NCI-H1048 (cell line): ENCODE measurements at places on chromosomes 6 and 20.
A peak's percentile ranks its signal among the peaks of the same experiment; 100 is the strongest.

DNA sequence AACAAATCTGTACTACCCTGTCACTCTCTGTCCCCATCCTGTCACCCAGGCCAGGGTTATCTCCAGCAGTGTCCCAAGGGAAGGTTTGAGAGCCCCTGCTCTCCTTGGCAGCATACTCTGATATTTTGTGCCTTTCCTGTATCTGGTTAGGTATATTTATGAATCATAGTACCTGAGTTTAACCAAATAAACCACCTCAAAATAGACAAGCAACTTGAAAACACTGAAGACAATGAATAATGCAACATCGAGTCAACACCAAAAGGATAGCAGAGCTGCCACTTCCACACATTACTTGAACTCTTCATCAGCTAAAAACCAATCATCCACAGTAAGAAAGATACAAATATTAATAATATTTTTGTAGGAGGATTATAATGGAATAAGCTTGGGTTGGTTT lies 142.6 kb upstream of the TAB2 start:
- no peak for DNase-seq

GRCh38 chr6:167098825-167099225 lies 24.1 kb upstream of the CCR6 start:
- no peak for DNase-seq

DNA sequence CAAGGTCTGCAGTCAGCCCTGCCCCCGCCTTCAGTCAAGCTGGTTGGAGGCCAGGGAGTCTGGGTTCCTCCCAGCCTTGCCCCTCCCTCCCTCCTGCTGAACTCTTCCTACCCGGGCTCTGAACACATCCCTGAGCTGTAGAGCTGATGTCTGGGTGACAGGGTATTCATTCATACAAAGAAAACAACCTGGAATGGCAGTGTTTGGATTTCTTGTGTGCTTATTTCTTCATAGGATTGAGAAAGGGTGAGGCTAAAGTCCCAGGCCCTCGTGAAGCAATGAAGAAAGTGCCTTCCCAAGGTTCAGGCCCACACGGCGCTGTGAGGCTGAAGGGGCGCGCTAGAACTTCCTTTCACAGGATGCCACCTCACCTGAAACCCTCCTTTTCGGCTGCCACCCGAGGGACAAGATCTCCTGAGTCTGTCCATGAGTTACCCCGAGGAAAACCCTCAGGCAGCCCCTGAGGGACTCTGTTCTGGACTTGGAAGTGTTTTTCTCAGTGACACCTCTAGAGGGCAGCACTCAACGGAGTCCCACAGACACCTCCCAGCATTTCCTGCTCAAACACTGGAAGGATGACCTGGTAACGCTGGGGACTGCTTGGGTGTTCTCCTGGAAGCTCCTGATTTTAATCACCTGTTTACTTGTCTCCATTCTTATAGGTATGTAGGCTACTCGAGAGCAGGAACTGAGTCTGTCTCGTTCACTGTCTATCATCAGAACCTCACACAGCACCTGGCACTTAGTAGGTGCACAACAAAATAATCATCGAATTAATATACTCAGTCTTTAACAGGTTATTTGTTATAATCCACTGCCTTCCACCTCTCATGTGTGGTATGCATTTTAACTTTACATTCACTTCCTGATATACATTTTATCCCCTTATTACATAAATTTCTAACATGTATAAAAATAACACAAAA lies 11.8 kb upstream of the GSTA1 start:
- no peak for DNase-seq

GRCh38 chr20:48298851-48299484 lies 513.7 kb upstream of the SULF2 start:
- DNase-seq: peak; percentile 83

- no peak for DNase-seq
These were observed 92.6 kb downstream of the DLL1 start for GRCh38 chr6:170198298-170198697.
